ENCODE measurements at places on chromosomes 6 and 20.

DNA sequence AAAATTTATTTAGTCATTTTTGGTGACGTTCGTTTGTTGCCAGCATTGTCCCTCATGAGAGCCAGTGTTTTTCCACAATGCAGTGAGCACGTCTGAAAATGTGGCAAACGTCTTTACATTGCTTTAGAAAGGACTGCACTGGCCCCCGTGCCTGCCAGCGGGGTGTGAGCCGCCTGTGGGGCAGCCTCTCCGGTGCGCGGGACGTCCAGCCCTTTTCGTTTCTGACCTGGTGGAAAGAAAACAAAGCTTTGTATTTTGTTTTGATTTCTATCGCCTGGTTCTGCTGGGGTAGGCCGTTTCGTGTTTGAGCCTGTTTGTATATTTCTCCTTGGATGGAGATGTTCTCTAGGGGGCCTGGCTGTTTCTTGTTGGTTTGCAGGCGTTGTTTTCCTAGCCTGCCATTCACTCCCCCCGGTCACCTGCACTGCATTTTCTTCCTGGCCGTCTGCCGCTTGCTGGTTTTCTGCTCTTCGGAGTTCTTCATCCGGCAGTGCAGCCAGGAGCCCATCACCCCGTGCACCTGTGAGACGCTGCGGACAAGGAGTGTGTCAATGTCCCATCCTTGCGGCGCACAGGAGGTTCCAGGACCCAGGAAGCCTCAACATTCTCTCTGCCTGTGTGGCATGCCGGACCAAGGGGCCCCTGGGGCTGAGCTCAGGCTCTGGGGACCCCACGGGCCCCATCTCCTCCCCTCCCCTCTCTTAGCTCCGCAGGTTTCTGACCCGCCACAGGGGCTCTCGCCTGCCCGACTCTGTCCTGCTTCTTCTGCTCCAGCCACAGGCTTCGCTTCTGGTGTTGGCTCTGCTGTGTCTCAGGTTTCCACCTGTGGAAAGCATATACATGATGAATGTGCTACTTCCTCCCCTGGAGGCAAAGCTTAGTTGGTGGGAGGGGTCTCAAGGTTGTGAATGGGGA, 100.5 kb downstream of the CDH4 start:
- DNase-seq, result no peak

- DNase-seq, result no peak
Observed at GRCh38 chr6:52346503-52346902, 15.4 kb upstream of the PAQR8 start.

- no peak for DNase-seq
Observed at GRCh38 chr6:12077021-12077710, 65.1 kb downstream of the HIVEP1 start.

DNA sequence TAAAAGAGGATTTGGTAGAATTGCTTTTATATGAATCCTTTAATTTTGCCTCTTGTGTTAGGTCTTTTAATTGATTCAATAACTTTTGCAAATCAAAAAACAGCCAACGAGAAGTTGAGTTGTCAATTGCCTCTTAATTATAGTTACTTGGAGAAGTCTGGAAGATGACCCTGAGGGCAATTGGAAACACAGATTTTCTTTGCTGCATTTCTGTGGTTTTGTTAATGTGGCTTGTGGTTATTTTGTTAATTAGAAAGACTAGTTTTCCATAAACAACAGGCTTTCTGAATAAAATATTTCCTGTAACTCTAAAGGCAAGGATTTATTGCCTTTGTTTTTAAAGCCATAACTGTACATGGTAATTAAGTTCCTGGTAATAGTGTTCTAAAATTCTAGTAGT, 513.0 kb downstream of the EPHA7 start:
- DNase-seq, result no peak

- DNase-seq, result no peak
Observed at GRCh38 chr6:31737315-31737990, 1.1 kb upstream of the CLIC1 start.

GRCh38 chr6:123417535-123417934, 219.2 kb downstream of the TRDN start:
- DNase-seq, result no peak

DNA sequence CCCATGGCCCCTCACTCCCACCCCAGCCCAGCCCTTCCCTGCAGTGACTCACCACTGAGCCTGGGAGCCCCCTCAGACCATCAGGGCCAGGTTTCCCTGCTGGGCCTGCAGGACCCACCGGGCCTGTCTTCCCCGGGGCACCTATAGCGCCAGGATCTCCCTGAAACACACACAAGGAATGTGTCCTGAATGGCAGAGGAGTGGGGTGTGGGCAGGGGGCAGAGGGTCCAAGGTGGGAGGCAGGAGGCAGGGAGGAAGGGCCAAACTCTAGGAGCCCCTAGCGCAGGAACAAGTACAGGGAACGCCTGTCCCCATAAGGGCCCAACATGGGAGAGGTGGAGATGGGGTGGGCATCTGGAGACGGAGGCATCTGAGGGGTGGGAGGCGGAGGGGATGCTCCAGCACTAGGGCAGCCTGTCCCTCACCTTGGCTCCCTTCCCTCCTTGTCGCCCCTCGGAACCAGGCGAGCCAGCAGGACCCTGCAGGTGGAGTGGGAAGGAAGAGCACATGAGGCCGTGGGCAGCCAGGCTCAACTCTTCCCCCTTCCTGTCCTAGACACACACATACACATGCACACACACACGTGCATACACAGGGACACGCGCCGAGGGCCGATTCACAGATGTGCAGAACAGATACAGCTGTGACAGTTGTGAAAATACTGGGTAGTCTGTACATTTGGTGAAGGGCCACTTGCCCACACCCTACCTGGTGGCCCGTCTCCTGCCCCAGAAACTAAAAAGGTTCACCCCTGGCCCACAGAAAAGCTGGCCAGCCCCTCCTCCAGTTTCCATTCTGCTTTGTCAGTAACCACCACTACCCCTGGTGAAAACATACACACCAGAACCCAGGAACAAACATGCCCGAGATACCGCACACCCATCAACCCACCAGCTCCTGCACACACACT, 24.6 kb downstream of the COL11A2 start:
- DNase-seq, result no peak

- no peak for DNase-seq
Observed at GRCh38 chr6:142301651-142302391, at the start of gene ADGRG6. Gene ADGRG6 (plus strand): TSS chr6:142302007. CDS start chr6:142302330, 323 bp downstream.

GRCh38 chr6:95767897-95768463, 190.6 kb downstream of the MANEA start:
- no peak for DNase-seq

- DNase-seq, result no peak
Observed at GRCh38 chr6:56370127-56370540, 122.8 kb upstream of the COL21A1 start.

DNA sequence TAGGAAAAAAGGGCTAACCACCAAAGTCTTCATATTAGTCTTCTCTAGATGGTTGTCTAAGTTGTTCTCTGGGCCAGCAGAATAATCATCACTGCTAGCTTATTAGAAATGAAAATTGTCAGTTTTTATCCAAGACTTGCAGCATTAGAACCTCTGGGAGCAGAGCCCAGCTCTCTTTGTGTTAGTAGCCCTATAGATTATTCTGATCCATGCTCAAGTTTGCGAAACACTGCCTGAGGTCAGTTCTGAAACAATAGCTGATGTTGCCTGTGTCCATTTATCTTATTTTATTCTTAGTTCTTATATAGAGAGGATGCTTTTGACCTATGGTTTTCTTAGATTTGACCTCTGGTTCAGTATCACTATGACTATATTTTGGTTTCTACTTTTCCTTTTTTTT, 66.9 kb downstream of the BCKDHB start:
- DNase-seq, result no peak

GRCh38 chr6:41073968-41074691, 1.4 kb downstream of the NFYA start:
- DNase-seq, result no peak

DNA sequence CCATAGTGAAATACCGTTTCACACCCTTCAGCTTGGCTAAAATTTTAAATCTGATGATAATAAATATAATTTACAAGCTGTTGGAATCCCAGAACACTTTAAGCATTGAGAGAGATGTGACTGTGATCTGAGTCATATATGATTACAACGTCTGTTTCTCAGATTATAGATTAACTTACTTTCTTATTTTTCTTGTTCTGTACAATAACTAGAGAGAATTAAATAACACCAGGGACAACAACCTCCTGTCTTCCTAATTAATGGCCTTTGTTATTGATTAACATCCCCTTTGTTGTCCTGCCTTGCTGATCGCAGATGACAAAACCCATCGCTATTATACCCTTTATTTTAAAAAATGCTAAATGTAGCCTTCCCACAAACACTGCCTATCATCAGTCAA, 87.8 kb upstream of the EZR start:
- no peak for DNase-seq

- no peak for DNase-seq
Observed at GRCh38 chr20:44900231-44900854, 9.5 kb upstream of the PABPC1L start.

- no peak for DNase-seq
Observed at GRCh38 chr20:61263084-61263695, 11.1 kb downstream of the CDH4 start.

GRCh38 chr6:3997177-3997770, 81.7 kb downstream of the FAM217A start:
- DNase-seq, result no peak

- no peak for DNase-seq
Observed at GRCh38 chr20:39706184-39706663, 744.1 kb downstream of the DHX35 start.

GRCh38 chr20:37526839-37527637, 638 bp downstream of the BLCAP start:
- DNase-seq, result no peak

- no peak for DNase-seq
Observed at GRCh38 chr20:4985658-4986057, 15.7 kb downstream of the SLC23A2 start.

DNA sequence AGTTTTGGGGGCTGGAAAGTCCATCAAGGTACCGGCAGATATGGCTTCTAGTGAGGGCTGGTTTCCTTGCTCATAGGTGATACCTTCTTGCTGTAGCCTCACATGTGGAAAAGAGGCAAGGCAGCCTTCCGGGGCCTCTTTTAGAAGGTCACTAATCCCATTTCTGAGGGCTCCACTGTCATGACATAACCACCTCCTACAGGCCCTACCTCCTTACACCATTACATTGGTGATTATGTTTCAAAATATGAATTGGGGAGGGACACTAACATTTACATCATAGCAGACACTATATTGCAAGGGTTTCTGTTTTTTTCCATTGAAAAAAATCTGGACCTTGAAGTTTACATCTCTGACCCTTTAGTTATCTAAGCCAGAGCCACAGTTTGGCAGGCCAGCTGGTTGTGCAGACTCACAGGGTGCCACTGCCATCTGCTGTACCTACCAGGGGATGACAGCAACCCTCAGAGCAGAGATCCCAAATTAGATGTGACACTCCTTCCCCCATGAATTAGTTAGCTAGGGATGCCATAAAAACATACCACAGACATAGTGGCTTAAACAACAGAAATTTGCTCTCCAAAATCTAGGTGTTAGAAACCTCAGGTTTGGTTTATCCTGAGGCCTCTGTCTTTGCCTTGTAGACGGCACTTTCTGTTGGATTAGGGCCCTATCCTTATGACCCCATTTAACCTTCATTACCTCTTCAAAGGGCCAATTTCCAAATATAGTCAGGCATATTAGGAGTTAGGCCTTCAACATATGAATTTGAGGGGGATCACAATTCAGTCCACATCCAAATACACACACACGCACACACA, 166.4 kb upstream of the RNF217 start:
- no peak for DNase-seq

DNA sequence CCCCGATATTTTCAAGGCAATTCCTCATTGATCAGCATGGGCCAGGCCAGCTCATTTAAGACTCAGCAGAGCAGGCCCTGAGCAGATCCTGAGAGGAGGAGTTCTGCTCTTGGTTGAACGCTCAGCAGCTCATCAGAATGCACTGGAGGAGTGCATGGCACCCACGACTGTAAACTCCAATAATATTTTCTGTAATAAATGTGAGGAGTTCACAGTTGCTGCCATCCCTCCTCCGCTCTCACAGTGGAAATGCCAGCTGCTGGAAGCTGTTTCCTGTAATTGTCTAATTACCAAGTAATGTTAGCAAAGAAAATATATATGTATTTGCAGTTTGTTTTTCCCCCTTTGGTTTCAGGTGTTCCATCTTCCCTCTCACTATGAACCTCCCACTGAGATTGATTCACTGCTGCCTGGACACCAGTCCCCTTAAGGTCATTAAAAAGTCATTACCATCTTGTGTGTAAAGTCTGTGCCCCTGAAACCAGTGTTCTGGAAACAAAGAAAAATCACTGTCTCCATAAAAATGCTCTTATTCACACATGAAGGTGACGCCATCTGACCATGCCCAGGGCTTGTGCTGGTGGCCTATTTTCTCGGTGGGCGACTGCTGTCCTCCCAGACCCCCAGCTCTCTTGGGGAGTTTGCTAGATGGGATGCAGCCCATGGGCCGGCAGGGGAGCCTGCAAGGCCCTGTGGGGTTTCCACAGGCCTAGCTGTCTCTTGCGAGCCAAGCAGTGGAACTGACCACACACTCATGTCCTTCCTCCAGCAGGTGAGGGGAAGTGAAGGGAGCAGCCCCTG, 374.2 kb downstream of the ZFAND3 start:
- no peak for DNase-seq

DNA sequence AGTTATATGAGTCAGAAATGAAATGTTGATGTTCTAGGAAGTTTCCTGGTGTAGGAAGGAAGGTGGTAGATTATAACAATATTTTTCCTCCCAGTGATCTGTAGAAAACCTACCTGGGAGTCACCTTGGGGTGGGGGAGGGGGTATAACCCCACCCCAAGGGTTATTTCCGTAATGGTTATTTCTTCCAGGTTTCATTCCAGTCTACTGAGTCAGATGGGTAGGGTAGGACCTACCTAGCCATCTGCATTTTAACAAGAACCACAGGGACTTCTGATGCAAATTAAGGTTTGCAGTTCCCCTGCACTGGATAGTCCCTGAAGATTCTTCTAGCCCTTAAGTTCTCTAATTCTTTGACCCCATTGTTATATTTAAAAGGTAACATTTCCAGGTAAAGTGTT, 88.9 kb downstream of the ARMC2 start:
- no peak for DNase-seq

DNA sequence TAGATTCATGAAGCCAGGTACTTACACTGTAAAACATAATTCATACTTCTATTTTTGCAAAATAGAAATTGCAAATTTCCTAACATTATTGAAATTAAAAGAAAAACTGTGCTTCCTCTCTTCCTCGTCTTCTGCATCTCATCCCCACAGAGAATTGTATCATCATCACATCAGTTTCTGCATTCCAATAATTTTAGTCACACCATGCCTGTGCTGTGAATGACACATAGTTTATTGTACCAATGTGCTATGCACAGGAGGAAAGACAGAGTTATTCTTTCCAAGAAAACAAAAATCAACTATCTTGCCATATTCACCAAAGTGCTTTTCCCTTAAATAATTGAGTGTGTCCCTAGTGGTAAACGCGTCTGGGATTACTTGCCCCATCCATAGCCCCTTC, 38.1 kb upstream of the FAM135A start:
- DNase-seq, result no peak

DNA sequence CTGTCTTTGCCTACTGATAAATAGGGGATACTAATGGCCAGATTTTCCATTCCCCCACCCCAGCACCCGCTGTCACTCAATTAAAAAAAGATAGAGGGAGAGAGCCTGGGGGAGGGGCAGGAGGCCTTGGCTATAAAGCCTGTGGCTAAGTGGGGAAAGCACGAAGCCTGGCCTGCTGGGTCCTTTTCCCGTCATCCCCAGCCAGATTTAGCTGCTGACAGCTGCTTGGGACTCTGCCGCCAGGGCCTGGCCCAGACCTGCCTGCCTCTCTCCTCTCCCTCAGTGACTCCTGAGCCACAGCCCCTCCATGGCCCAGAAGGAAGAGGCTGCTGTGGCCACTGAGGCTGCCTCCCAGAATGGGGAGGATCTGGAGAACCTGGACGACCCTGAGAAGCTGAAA, at the start of gene APOBEC2:
APOBEC2 (plus strand) TSS at position 162 of the 400 bp plus-strand sequence; CDS start at position 308, 146 bp downstream.
- no peak for DNase-seq

GRCh38 chr20:30598460-30599230, 658.8 kb upstream of the DEFB115 start:
- DNase-seq, result no peak
